ENCODE measurements at places on chromosomes 7 and 10.

DNA sequence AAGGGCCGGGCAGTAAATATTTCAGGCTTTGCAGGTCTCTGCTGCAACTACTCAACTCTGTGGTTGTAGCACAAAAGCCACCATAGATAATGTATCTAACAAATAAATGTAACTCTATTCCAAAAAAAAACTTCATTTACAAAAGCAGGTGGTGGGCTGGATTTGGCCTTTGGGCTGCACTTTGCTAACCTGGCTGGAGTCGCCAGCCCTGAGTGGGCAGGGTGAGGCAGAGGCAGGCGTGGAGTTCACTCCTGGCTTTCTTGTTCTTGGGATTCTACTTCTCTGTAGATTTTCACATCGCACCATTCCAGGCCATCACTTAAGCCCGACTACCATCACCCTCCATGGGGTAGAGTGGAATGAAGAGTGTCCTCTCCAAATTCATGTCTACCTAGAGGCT, 367.6 kb upstream of the MGMT start:
- DNase-seq, result no peak

GRCh38 chr7:351256-351655, 61.3 kb downstream of the FOXL3 start:
- DNase-seq, result no peak

DNA sequence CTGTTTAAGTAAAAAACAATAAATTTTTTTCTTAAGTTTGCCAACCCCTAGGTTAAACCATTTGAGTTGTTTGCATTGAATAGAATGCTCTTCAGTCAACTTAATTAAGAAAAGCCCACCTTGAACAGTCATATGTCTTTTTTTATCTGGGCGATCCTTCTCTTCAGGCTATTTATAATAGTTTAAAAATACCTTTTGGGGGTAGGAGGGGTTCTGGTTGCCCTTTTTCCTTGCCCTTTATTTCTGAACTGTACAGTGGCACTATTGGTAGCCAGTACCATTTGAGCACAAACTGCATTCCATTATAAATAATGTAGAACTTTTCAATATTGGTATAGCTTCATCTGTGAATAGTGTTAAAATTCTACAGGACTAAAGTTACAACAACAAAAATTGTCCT, 13.1 kb downstream of the CALU start:
- no peak for DNase-seq

GRCh38 chr10:130003787-130004613, 39.9 kb upstream of the EBF3 start:
- no peak for DNase-seq

- DNase-seq, result no peak
Observed at GRCh38 chr7:151901828-151902227, 24.9 kb upstream of the PRKAG2 start.

DNA sequence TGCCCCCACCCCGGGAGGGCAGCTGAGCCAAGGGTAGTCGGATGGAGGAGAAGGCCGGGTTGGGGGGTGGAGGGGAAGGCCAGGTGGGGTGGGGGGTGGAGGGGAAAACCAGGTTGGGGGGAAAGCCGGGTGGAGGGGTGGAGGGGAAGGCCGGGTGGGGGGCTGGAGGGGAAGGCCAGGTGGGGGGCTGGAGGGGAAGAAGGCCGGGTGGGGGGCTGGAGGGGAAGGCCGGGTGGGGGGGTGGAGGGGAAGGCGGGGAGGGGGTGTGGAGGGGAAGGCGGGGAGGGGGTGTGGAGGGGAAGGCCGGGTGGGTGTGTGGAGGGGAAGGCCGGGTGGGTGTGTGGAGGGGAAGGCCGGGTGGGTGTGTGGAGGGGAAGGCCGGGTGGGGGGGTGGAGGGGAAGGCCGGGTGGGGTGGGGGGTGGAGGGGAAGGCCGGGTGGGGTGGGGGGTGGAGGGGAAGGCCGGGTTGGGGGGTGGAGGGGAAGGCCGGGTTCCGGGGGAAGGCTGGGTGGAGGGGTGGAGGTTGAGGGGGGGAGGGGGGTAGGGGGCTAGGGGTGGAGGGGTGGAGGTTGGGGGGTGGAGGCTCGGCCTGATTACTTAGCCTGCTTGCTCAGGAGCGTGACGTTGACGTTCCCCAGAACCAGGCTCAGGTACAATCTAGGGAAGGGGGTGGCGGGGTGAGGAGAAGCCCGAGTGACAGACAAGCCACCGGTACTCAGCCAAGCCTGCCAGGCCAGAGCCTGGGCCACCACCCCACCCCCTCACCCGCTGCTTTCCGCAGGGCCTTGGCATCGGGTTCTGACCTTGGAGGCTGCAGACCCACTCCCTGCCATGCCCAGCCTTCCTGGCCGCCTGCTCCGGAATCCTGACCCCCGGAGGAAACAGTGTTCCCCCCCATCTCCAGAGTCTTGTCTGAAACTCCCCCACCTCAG, 5.6 kb downstream of the TMEM120A start:
- no peak for DNase-seq

DNA sequence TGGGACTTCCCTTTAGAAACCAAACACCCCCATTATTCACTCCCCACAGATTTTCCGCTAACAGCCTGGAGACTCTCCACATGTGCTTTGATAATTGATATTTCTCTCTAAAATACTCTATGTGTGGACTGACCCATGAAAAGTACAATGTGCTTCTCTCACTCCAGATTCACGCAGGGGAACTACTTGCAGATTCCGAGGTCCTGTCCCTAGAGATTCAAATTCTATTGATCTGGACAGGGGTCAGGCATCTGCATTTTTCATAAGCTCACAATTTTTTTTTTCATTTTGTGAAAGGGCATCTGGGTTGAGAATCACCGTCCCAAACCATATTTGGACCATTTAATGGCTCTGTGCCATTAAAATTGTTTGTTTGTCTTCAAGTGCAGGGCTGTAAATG, 98.7 kb downstream of the CALCR start:
- no peak for DNase-seq

- no peak for DNase-seq
Observed at GRCh38 chr7:148761499-148762278, 63.0 kb downstream of the CUL1 start.

DNA sequence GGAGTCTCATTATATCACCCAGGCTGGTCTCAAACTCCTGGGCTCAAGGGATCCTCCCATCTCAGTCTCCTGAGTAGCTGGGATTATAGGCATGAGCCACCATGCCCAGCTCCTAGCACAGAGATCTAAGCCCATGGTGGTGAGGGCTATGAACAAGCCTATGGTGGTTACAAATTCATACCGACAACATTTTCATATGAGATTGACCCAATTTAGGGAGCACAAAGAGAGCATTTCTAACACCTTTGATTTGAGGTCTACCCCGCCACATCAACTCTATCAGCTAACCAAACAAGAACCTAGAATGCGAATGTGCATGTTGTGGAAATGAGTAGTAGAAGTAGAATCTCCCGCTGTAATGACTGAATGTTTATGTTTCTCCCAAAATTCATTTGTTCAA, 14.2 kb upstream of the PRF1 start:
- DNase-seq, result no peak

GRCh38 chr10:33353334-33353733, 18.9 kb upstream of the NRP1 start:
- no peak for DNase-seq

DNA sequence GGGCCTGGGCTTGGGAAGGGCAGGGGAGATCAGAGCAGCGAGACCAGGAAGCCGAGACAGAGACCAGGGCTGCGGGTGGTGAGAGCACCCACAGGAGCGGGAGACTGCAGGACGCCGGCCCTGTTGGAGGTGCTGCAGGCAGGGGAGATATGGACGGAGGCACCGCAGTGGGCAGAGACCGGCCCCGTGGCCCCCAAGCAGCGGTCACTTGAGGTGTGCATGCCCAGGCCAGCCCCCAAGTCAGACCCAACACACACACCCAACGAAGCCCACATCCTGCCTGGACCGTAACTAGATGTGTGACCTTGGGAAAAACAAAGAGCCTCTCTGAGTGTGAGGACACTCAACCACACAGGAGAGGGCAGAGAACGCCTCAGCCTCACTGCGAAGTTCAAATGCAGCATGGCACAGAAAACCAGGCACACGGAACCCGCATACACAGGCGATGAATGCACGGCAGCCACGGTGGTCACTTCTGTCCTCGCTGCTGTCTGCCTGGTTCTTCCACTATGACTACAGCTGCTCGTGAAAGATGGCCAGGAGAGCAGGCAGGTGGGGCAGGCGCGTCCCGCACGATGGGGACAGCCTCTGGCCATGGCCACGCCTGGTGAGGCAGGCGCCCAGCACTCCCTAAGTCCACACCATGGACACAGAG, 214.7 kb downstream of the MAD1L1 start:
- no peak for DNase-seq

DNA sequence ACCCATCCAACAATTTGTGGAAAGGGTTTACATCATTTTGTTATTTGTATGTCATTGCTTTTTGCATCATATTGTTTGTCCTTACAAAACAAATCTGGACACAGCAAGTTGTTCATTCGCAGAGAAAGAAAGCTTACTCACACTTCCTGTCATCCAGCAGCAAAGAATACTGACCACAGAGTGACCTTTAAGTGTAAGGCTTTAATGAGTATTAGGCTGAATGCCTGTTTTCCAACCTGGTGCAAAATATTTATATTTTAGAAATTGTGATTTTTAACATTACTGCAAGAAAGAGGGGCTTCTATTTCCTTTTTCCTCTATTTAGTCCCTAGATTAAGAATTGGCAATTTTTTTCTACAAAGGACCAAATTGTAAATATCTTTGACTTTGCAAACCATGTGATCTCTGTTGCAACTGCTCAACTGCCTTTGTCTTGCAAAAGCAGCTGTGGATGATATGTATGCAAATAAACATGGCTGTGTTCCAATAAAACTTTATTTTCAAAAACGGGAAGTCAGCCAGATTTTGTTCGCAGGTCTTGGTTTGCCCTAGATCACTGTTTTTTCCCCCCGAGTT, 27.8 kb upstream of the ITGB1 start:
- no peak for DNase-seq

GRCh38 chr10:101565936-101566332, 22.1 kb downstream of the POLL start:
- DNase-seq, result no peak

DNA sequence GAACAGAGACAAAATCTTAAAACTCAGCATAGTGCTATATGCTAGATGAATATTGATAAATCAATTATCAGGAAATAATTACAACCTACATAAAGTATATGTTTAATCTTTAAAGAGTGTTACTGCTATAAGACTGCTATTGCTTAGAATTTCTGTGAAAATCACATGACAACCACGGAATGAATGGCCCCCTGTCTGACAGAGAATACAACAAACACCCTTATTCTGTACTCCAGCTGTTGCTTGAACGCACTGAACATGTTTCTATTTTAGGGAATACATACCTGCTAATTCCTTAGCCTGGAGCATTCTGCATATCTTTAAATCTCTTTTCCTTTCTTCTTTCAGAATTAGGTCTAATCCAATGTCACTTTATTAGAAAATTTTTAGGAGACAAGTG, 452.4 kb upstream of the PHF14 start:
- DNase-seq, result no peak

DNA sequence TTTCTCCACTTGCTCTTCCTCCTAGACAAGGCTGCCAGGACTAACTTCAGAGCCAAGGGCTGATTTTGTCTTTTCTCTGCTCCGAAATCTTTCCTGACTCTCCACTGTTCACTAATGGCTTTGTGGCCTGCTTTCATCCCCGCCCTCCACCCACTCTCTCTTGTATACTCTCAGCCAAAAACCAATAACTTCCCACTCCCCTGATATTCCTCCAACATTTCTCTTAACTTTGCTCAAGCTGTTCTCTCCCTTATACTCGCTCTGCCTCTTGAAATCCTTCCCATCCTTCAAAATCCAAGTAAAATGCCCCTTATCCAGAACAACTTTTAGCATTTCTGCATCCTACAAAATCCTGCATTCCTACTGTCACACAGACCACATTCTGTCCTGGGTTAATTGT, 214.8 kb downstream of the PHTF2 start:
- no peak for DNase-seq

- DNase-seq, result no peak
Observed at GRCh38 chr7:70410134-70410750, 721.7 kb upstream of the GALNT17 start.

DNA sequence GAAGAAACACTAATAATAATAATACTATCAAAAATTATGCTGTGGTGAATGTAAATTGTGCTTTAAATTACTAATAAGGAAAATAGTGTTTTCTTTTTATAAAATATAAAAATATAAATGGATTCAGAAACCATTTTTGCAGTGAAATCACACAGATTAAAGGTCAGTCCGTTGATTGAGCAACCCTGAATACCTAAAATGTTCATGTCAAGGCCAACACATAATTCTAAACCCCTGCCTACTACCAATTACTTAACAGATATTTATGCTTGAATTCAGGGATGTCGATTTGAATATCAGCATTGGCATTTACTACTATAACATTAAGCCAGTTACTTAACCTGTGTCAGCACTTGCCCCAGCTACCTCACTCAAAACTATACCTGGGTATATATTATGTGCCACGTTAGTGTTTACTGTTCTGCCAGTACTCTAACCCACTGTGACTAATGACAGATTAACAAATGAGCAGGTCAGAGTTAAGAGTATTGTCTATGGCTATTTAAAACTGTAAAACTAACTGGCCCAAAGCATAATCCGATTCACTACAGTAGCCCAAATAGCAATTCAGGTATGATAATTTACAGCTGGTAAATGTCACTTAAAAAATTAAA, 165.0 kb downstream of the KMT2E start:
- DNase-seq, result no peak

GRCh38 chr10:43781480-43782361, 133.0 kb upstream of the ZNF32 start:
- no peak for DNase-seq

DNA sequence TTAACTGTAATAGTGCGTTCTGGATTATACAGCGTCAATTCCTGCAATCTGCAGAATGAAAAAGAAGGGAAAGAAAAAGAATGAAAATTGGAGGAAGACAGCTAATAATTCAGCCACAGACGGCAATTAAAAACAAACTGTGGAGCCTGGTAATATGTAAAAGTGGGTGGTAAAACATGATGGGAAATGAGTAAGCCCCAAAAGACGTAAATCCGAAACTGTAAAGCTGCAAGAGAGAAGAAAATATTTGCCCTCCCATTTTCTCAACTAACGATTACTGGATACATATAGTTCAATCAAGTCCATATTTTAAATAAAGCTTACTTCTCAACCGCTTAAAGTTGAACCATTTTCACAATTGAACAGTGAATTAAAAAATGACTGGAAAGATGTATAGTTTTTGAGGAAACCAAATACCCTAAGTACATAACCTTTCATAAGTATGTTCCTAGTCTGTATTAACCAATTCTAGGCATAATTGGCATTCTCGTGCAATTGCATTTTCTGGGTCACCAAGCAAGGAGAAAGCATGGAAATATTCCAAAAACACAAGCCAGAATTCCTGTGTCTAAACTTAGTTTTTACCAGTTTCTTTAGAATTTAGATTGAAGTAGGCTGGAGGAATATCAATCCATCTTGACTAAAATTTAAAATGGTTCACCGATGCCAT, 44.8 kb downstream of the MALSU1 start:
- no peak for DNase-seq

GRCh38 chr10:19373988-19374387, 325.4 kb downstream of the MALRD1 start:
- no peak for DNase-seq

GRCh38 chr7:38309555-38309954, 36.1 kb upstream of the TARP start:
- no peak for DNase-seq

- no peak for DNase-seq
Observed at GRCh38 chr10:78960316-78960800, 108.4 kb upstream of the ZMIZ1 start.
